ENCODE measurements at places on chromosomes 1 and 21. TPM values are rescaled to one million over a fixed set of nuclear protein-coding genes. Genes with fewer than 3 reads are reported as not detected.

The NTNG1 gene
- total RNA-seq, result 1.3 TPM

The PTPRC gene
- not detected for total RNA-seq

The LCA5L gene
- 1.2 TPM for total RNA-seq

The SERTAD4 gene
- total RNA-seq, result 1.5 TPM

The ANGPTL3 gene
- total RNA-seq, result not detected

The FCER1G gene
- 1.6 TPM for total RNA-seq

- DNase-seq, result no peak
- no peaks in the 10 kb centered on the region for H3K4me1 ChIP-seq
- no peaks in the 10 kb centered on the region for H3K36me3 ChIP-seq
- H3K27me3 ChIP-seq, result peaks cover 3% of the 10 kb centered on the region
- H3K4me3 ChIP-seq, result no peak overlapping the region
Observed at GRCh38 chr1:192008281-192008825, 149.9 kb upstream of the RGS18 start.

DNA sequence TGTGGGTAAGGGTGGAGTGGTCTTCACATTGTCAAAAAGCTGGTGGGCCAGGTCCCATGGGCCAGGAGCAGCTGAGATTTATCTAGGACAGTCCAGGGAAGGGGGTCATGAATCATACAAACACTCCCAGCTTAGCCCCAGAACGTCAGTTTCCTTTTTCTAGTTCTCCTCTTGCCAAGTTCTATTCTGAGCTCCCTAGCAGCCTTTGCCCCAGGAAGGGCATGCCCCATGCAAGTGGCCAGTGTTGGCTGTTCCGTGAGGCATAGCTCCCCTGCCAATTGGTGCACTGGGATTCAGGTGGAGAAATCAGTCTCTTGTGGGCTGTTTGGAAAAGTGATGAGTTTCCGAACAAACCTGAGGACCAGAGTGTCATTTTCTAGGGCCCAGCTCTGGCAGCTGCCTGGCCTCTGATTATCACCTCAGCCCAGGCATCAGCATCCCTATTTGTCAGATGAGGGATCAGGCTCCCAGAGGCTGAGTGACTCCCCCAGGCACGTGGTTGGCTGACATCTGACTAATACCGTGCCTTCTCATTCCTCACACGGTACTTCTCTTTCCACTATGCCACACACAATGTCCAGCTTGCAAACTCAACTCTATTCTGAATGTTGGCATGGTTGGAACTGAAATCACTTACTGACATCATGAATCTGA is 14.2 kb upstream of the MYOM3 start:
- no peaks in the 10 kb centered on the region for H3K27me3 ChIP-seq
- H3K4me1 ChIP-seq, result no peaks in the 10 kb centered on the region
- DNase-seq, result no peak
- H3K4me3 ChIP-seq, result no peak overlapping the region
- H3K27ac ChIP-seq, result no peak overlapping the region

DNA sequence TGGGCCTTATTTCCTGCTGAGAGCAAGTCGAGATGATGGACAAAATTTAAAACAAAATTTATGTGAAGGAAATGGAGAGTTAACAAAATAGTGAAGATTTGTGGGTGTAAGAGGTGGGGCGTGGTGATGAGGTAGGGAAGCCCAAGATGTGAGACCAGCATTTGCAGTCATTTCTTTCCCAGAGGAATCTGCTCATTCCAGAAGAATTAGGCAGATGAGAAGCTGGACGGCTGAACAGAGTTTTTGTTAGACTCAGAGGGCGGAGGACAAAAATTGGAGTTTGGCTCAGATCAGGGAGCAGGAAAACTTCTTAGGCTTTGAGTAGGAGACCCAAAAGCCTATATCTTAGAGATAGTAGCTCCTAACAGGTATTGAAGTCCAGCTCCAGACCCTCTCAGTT is 65.3 kb downstream of the CAMTA1 start:
- peaks cover 44% of the 10 kb centered on the region for H3K36me3 ChIP-seq
- H3K4me3 ChIP-seq, result no peak overlapping the region
- H3K27me3 ChIP-seq, result no peaks in the 10 kb centered on the region

DNA sequence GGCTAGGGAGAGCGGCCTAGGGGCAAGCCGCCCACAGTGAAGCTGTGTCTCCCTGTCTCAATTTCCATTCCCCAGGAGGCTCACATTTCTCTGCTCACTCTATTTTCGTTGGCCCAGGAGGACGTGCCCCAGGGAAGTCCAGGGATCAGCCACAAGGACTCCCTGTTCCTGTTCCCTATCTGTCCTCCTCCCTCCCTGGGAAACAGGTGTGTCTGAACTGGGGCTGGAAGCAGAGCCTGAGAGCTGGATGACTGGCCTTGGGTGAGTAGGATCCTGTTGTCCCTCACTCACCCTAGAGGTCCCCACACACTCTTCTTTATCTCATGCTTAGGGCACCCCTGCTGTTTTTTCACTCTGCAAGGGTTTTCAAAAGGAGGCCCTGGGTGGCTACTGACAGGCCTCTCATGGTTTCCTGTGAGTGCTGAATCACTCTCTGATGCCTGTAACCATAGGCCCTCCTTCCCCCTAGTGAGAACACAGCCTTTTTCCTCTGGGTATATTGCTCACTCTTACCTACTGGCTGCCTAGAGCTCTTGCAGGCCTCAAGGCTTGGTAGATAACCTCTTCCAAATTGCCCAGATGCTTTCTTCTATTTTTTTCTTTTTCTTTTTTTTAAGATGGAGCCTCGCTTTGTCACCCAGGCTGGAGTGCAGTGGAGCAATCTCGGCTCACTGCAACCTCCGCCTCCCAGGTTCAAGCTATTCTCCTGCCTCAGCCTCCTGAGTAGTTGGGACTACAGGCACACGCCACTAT is 3.3 kb upstream of the UTP11 start:
- no peak overlapping the region for H3K27ac ChIP-seq
- H3K4me3 ChIP-seq, result peak overlapping the region; percentile 49
- H3K36me3 ChIP-seq, result peaks cover 3% of the 10 kb centered on the region
- DNase-seq, result no peak

DNA sequence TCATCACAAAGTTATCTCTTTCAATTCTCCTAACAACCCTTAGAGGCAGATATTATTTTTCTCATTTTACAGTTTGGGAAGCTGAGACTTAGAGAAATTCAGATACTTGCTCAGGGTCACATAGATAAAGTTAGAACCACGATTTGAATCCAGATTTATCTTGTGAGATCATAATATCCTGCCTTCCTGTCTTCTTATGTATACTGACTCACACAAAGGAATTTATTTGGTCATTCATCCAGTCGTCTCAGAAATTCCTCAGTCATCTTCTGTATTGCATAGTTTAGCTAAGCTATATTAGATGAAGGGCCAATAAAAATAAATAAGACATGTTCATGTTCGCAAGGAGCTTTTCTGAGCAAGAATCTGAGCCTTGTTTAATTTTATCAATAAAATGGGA is 35.8 kb upstream of the RUNX1 start:
- no peak for DNase-seq
- no peaks in the 10 kb centered on the region for H3K27me3 ChIP-seq
- H3K27ac ChIP-seq, result no peak overlapping the region

- peaks cover 8% of the 10 kb centered on the region for H3K4me1 ChIP-seq
- DNase-seq, result no peak
- H3K36me3 ChIP-seq, result peaks cover under 1% of the 10 kb centered on the region
- no peak overlapping the region for H3K4me3 ChIP-seq
- H3K27me3 ChIP-seq, result no peaks in the 10 kb centered on the region
Observed at GRCh38 chr1:13801232-13801631, 101.2 kb downstream of the PRDM2 start.

DNA sequence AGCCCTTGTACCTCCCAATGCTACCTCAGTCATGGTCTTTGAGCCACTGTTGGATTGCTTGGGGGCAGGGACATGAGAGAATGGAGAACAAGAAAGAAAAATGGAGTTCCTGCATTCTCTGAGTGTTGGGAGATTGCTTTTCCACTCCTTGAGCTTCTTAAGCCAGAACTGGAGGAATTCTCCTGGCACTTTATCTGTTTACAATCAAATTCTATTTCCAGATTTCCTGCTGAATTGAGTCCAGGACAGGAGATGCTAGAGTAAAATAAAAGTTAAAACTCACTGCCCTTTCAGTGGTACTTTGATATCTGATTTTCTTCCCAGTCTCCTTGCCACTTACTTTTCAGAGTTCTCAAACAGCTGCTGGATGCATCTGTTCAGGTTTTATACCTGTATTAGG is 24.4 kb upstream of the DEPDC1 start:
- no peak overlapping the region for H3K27ac ChIP-seq
- H3K27me3 ChIP-seq, result no peaks in the 10 kb centered on the region
- no peaks in the 10 kb centered on the region for H3K4me1 ChIP-seq
- DNase-seq, result no peak

Measured in neural crest cell (in vitro differentiated cells).